ENCODE measurements at places on chromosomes 2 and 18. TPM values are rescaled to one million over a fixed set of nuclear protein-coding genes. Genes with fewer than 3 reads are reported as not detected.

Gene SLC8A1
- total RNA-seq: 0.41 TPM

Gene CSRNP3
- total RNA-seq: not detected

Gene TMEM182
- total RNA-seq: 3.6 TPM

Gene ZNF396
- total RNA-seq: 0.61 TPM

Gene CAPN13
- total RNA-seq: 0.27 TPM

Gene GPR39
- total RNA-seq: 9.6 TPM

Gene ABCG5
- total RNA-seq: not detected

Gene WDSUB1
- total RNA-seq: 8.0 TPM

Gene MPHOSPH10
- total RNA-seq: 42.3 TPM

Measured in A549 treated with ZK216348 at 1 μM for 4 hours (cell line).